ENCODE measurements at places on chromosomes 3 and 15. TPM values are rescaled to one million over a fixed set of nuclear protein-coding genes. Genes with fewer than 3 reads are reported as not detected.

Gene VILL
- total RNA-seq: 0.07 TPM

Gene GRM7
- total RNA-seq: not detected

Gene FEZF2
- not detected for total RNA-seq

Gene HLTF
- total RNA-seq: 18.3 TPM

Gene SAXO2
- 3.6 TPM for total RNA-seq

Data from A549 treated with CpdA at 1 μM for 4 hours (cell line).